ENCODE measurements at places on chromosomes 1 and 21. TPM values are rescaled to one million over a fixed set of nuclear protein-coding genes. Genes with fewer than 3 reads are reported as not detected.

- no peak overlapping the region for H3K27ac ChIP-seq
- H3K27me3 ChIP-seq: no peaks in the 10 kb centered on the region
- no peak for DNase-seq
- H3K4me1 ChIP-seq: peaks cover 7% of the 10 kb centered on the region
- no peak overlapping the region for H3K4me3 ChIP-seq
Observed at GRCh38 chr1:192767798-192768197, 41.0 kb upstream of the RGS2 start.

GRCh38 chr1:156366378-156367166, 2.4 kb upstream of the RHBG start:
- peaks cover 21% of the 10 kb centered on the region for H3K4me1 ChIP-seq
- H3K36me3 ChIP-seq: no peaks in the 10 kb centered on the region
- DNase-seq: no peak

DNA sequence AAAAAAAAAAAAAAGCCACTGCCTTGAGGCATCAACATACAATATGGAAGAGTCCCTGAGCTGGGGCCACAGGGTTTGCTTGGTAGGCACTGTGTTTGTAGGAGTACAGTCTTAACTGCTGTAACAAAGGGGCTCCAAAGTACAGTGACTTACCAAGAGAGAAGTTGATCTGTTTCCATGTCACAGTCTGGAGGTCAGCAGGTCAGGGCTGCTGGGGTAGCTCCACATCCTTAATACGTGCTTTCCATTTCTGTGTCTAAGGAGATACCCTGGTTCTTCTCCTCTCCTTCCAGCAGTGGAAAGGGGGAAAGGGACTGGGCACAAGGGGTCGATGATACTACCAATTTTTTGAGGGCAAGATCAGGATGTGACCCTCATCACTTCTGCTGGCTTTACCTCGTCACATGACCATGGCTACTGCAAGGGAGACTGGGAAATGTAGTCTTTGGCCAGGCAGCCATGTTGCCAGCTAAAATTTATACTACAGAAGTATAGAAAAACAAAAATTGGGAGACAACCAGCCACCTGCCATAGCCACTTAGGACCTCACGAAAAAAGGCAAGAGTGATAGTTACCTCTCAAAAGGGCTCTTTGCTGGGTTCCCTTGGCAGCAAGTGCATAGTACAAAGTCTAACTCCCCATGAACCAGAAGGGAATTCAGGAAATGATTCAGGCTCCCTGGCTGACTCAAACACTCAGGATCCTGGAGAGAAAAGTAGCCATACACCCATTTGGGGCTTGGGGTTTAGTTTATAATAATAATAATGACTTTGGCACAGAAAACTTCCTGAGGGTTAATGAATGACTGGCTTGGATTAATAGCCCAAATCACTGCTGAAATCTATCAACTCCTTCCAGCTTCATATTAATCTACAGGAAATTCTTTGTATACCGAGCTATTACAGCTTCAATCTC, 52.7 kb upstream of the ATP5PO start:
- H3K27me3 ChIP-seq: no peaks in the 10 kb centered on the region
- DNase-seq: no peak
- H3K36me3 ChIP-seq: 0 out of 2 replicates have a peak, but pooled peaks cover under 1% of the 10 kb centered on the region
- H3K27ac ChIP-seq: peak overlapping the region; percentile 92
- peaks cover 31% of the 10 kb centered on the region for H3K4me1 ChIP-seq
- peak overlapping the region; percentile 64 for H3K4me3 ChIP-seq

- H3K27me3 ChIP-seq: no peaks in the 10 kb centered on the region
- H3K4me3 ChIP-seq: no peak overlapping the region
- H3K27ac ChIP-seq: no peak overlapping the region
- H3K36me3 ChIP-seq: peaks cover 19% of the 10 kb centered on the region
Observed at GRCh38 chr1:189921613-189922012, 556.1 kb downstream of the BRINP3 start.

DNA sequence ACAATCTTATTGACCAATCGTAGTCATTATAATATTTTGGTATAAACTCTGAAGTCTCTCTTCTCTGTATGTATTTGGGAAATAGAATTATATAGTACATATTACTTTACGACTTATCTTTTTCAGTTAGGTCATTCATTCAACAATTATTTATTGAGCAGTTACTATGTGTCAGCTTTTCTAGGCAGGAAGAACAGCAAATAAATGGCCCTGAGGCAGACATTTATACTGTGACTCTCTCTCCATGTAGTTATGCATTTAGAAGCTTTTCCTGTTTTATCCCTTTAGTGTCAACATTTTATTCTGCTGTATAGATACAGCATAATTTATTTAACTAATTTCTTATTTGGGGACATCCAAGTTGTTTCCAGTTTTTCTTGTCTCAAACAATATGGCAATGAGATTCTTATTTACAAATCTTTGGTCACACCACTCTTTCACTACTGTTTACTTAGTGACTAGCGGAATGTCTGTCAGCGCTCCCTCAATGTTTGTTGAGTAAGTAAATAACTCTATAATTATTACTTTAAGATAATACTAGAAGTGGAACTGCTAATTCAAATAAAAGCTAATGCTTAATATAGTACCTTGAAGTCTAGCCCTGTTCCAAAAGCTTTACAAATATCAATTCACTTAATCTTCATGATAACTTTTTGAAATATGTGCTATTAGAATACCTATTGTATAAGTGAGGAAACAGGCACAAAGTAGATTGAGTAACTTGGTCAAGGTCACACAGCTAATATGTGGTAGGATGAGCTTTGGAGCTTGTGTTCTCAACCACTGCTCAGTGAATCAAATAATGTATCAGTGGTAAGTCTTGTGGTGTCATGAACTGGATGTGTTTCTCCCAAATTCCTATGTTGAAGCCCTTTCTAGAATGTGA, 465.6 kb downstream of the SIPA1L2 start:
- peaks cover 64% of the 10 kb centered on the region for H3K36me3 ChIP-seq
- no peak overlapping the region for H3K27ac ChIP-seq
- no peak overlapping the region for H3K4me3 ChIP-seq
- H3K4me1 ChIP-seq: peaks cover 29% of the 10 kb centered on the region

DNA sequence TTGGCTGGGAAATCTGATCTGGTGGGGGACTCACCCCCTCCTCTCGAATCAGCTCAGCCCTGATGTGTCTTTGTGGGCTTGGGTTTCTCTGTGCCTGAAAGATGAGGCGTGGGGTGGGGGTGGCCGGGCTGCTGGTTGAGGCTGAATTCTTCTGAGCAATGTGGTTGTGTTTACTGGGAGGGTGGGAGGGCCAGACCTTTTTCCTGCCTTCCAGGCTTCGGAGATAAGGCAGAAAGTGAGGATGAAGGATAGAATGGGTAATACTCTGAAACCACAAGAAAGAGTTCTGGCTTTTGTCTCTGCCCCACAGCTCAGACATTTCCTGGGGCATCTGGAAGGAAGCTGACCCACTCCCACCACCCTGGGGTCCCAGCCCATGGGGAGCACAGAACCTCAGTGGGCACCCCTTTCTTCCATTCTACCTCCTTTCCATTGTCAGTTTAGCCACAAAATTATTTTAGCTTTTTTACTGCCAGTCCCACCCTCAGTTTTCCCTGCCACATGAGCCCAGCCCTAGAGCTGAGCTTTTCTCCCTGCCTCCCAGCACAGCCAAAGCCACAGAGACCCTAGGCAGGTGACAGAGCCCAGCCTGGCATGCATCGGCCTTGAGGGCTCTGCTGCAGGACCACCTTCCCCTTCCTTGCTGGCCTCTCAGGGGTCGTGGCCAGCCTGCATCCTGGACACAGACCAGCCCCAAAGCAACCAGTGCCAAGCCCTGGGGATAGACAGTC, 11.2 kb downstream of the ALX3 start:
- no peak for DNase-seq
- H3K4me1 ChIP-seq: no peaks in the 10 kb centered on the region
- H3K4me3 ChIP-seq: no peak overlapping the region
- peaks cover 37% of the 10 kb centered on the region for H3K36me3 ChIP-seq
- H3K27me3 ChIP-seq: peaks cover 4% of the 10 kb centered on the region

GRCh38 chr21:21907271-21907670, 909.1 kb downstream of the NCAM2 start:
- H3K4me3 ChIP-seq: no peak overlapping the region
- no peak for DNase-seq
- peaks cover 13% of the 10 kb centered on the region for H3K36me3 ChIP-seq
- H3K4me1 ChIP-seq: peaks cover 6% of the 10 kb centered on the region
- H3K27ac ChIP-seq: no peak overlapping the region

GRCh38 chr1:103367186-103367585, 158.3 kb upstream of the RNPC3 start:
- H3K4me1 ChIP-seq: no peaks in the 10 kb centered on the region
- H3K27ac ChIP-seq: no peak overlapping the region
- no peak overlapping the region for H3K4me3 ChIP-seq
- no peak for DNase-seq

GRCh38 chr1:47189844-47190508, at the start of gene PDZK1IP1:
Gene PDZK1IP1 (minus strand): TSS chr1:47190036. CDS start chr1:47189932, 104 bp downstream.
- peak; percentile 34 for DNase-seq
- no peak within 1 kb of the TSS for H3K27ac ChIP-seq
- H3K36me3 ChIP-seq: no peaks in the 10 kb centered on the region
- no peak within 1 kb of the TSS for H3K4me3 ChIP-seq
- H3K27me3 ChIP-seq: peaks cover 42% of the 10 kb centered on the region

DNA sequence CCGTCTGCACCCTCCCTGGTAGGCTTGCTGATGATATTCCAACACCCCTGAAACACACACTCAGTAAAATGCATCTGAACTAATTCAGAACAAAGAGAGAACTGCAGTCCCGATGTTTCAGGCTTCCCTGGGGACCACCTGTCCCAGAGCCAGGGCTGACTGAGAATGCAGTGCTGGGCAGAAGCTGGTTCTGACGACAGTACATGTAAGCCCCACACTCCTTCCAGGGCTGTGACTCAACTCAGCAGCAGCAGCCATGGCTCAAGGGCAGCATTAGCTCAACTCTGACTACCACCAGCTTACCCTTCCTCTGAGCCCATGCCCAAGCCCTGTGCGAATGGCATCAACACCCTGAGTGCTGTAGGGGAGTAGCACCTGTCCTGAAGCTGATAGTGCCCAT, 56.4 kb upstream of the SIPA1L2 start:
- no peak overlapping the region for H3K27ac ChIP-seq
- H3K27me3 ChIP-seq: no peaks in the 10 kb centered on the region
- no peak overlapping the region for H3K4me3 ChIP-seq
- H3K36me3 ChIP-seq: no peaks in the 10 kb centered on the region
- H3K4me1 ChIP-seq: no peaks in the 10 kb centered on the region

GRCh38 chr1:70504176-70504820, 93.2 kb downstream of the CTH start:
- DNase-seq: no peak
- H3K36me3 ChIP-seq: no peaks in the 10 kb centered on the region
- no peaks in the 10 kb centered on the region for H3K27me3 ChIP-seq
- H3K4me1 ChIP-seq: peaks cover 4% of the 10 kb centered on the region
- no peak overlapping the region for H3K27ac ChIP-seq

DNA sequence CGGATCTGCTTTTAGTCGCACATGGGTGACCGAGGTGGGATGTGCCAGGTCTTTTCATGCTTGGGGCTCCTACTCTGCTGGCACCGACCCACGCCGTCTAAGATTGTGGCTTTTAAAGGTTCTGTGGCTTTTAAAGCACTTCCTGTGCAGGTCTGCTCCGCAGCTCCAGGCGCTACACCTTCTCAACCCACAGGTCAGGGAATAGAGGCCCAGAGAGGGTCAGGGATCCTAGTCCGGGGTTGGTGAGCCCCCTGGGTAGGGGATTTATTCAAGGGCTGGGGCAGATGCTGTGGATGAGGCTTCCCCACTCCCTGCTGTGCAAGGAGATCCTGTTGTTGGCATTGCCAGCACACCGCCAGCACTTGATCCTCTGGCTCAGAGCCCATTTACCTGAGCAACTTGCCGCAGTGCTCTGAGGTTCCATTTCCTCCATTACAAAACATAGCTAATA, 212.8 kb upstream of the RAB4A start:
- H3K27ac ChIP-seq: no peak overlapping the region
- H3K36me3 ChIP-seq: no peaks in the 10 kb centered on the region
- DNase-seq: no peak
- peaks cover 25% of the 10 kb centered on the region for H3K4me1 ChIP-seq
- no peak overlapping the region for H3K4me3 ChIP-seq

DNA sequence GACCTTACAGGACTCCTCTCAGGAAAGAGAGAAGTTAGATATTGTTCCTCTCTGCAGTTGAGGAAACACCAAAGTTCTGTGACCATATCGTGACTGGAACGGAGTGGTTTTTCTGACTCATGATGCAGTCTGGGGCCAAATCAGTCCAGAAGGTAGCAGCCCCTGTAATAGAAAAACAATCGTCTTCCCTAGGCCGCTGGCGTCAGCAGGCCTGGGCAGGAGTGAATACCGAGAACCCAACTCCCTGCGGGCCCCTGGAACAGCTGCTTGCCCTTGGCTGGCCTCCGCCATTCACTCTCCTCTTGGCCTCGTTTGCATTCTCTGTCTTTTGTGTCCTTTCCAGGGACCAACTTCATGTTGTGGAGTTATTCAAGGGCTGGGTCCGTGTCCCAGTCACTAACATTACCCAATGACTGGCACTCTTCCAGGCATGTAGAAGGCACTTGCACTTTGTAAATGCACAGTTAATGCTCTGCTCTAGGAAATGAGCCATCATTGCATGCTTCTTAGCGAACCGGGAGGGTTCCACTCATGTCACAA, 10.9 kb upstream of the CD101 start:
- peak overlapping the region; percentile 77 for H3K27ac ChIP-seq
- H3K4me1 ChIP-seq: peaks cover 27% of the 10 kb centered on the region
- DNase-seq: no peak
- H3K27me3 ChIP-seq: no peaks in the 10 kb centered on the region

- H3K4me1 ChIP-seq: peaks cover 63% of the 10 kb centered on the region
- H3K4me3 ChIP-seq: no peak overlapping the region
- no peak for DNase-seq
- H3K36me3 ChIP-seq: no peaks in the 10 kb centered on the region
- peak overlapping the region; percentile 21 for H3K27ac ChIP-seq
Observed at GRCh38 chr21:33115631-33116510, 45.9 kb downstream of the OLIG1 start.

DNA sequence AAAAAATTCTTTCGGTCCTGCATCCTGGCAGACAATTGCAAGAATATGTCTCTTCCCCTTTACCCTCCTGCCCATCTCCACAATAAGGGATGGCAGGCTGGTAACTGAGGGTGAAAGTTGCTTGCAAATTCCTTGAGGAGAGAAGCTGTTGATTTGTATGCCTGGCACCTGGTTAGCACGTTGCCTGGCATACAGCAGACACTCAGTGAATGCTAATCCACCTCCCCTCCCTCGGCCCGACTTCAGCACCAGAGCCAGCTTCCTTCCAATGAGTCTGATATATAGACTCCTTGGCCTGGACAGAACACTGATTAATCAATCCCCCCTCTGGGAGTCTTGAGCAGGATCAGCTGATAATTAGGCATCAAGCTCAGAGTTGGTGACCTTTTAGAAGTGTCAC, 39.1 kb downstream of the KCNC4 start:
- H3K27me3 ChIP-seq: peaks cover 15% of the 10 kb centered on the region
- H3K4me3 ChIP-seq: no peak overlapping the region
- H3K27ac ChIP-seq: no peak overlapping the region
- no peaks in the 10 kb centered on the region for H3K4me1 ChIP-seq

CFAP107 gene
- not detected for total RNA-seq

ITLN1 gene
- total RNA-seq: not detected

SPRR3 gene
- total RNA-seq: not detected

RHBG gene
- 2.3 TPM for total RNA-seq

Measured in WTC11 (cell line).